ENCODE measurements at places on chromosomes 13 and 19.

DNA sequence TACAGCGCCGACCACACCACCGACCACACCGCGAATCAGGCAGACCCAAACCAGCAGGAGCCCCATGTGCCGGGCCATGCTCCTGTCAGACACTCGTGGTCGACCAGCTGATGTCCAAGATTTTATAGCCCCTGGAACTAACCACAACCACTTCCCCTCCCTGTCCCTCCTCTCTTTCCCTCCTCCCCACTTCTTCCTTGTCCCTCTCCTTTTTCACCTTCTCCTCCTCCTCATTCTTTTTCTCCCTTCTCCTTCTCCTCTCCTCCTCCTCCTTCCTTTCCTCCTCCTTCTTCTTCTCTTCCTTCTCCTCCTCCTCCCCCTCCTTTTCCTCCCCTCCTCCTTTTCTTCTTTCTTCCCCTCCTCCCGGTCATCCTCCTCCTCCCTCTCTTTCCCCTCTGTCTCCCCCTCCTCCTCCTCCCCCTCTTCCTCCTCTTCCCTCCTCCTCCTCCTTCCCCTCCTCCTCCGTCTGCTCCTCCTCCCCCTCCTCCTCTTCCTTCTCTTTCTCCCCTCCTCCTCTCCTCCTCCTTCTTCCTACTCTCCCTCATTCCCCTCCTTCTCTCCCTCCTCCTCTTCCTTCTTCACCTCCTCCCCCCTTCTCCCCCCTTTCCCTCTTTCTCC lies 670 bp downstream of the BSPH1 start:
- no peak for DNase-seq
- H3K4me1 ChIP-seq: no peaks in the 10 kb centered on the region
- no peaks in the 10 kb centered on the region for H3K27me3 ChIP-seq
- no peaks in the 10 kb centered on the region for H3K36me3 ChIP-seq
- no peak overlapping the region for H3K27ac ChIP-seq
- no peak overlapping the region for H3K4me3 ChIP-seq

DNA sequence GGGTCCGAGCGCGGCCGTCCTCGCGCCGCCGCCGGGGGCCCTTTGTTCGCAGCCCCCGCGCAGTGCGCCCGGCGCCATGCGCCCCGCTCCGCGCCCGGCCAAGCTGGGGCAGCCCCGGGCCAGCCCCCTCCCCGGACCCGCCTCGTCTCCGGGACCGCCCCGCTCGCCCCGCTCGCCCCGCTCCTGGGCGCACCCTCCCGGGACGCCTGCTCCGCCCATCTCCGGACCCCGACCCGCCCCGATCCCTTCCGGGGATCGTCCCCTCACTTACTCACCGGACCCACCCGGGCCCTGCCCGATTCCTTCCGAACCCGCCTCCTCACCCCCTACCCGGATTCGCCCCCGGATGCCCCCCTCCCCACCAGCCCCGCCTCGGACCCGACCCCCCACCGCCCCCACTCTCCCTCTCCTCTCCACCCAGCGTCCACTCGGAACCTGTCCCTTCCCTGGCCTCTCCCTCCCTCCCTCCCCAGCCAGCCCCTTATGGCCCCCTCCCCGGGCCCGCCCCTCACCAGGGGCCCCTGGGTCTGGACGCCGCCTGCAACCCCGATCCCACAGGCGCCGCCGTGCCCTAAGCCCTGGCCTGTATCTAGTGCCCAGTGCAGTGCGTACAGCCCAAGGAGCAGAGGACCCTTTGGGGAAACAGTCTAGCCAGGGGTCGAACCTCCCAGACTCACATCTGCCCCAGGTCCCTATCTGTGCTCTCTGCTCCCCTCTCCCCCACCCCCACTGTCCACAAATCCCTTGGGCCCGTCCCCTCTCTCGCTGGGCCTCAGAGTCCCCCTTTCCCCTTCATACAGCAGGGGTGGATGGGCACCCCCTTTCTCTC lies at the start of gene CPAMD8:
CPAMD8 (minus strand) TSS at position 105 of the 829 bp plus-strand sequence. CDS start 168 bp downstream, outside the sequence.
- H3K36me3 ChIP-seq: no peaks in the 10 kb centered on the region
- no peaks in the 10 kb centered on the region for H3K27me3 ChIP-seq
- H3K27ac ChIP-seq: no peak within 1 kb of the TSS
- no peak for DNase-seq
- H3K4me1 ChIP-seq: no peaks in the 10 kb centered on the region
- H3K4me3 ChIP-seq: peak within 1 kb of the TSS; percentile 29

DNA sequence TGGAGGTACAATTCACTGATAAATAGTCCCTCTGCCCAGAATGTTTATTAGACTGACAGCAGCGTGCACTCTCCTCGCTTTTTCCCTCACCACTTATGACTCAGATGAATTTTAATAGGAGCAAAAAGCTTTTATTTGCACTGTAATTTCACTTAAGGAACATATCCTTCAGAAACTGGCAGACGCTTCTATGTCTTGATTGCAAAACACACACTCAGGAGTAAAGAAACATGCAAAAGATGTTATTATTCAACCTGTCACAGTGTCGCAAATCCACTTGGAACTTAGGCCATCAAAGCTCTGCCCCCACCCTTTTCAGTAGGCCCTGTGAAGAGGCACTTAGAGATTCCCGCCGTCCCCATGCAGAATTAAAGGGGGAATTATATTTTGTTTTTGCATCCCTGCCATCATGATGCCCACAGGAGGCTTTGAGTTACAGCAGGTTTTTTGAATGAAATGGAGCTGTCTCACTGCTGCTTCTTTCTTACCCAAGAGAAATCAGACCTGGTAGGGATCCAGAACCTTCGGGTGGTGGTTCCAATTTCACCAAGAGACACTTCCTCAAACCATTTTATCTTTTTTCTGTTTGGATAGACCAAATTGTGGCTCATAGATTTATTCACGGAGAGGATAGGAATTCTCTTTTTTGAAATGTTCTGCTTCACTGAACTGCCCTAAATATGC lies 74.5 kb downstream of the GGACT start:
- H3K36me3 ChIP-seq: no peaks in the 10 kb centered on the region
- no peaks in the 10 kb centered on the region for H3K27me3 ChIP-seq
- H3K27ac ChIP-seq: no peak overlapping the region
- H3K4me1 ChIP-seq: no peaks in the 10 kb centered on the region
- H3K4me3 ChIP-seq: no peak overlapping the region

DNA sequence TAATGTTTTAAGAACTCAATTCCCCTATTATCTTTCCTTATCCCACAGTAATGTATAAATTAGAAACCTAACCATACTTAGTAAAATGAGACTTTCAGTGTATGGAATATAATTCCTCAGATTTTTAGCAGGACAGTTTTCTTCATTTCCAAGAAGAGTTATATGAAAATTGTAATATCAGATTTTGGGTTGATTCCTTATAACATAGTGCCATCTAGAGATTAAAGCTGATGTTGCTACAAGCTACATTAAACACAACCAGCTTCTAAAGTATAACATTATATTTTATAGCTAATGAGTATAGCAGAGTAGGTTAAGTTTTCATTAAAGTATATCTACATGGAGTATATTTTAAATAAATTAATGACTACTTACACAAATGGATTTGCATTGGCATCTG lies 99.7 kb upstream of the MIR17HG start:
- H3K27me3 ChIP-seq: no peaks in the 10 kb centered on the region
- no peak for DNase-seq
- H3K4me1 ChIP-seq: no peaks in the 10 kb centered on the region
- no peaks in the 10 kb centered on the region for H3K36me3 ChIP-seq
- H3K4me3 ChIP-seq: no peak overlapping the region

GRCh38 chr19:53915000-53915399 lies 5.9 kb downstream of the CACNG7 start:
- H3K27ac ChIP-seq: no peak overlapping the region
- H3K4me3 ChIP-seq: no peak overlapping the region
- H3K4me1 ChIP-seq: no peaks in the 10 kb centered on the region
- DNase-seq: no peak
- no peaks in the 10 kb centered on the region for H3K27me3 ChIP-seq

GRCh38 chr13:30810261-30810701 lies 74.9 kb downstream of the ALOX5AP start:
- no peak overlapping the region for H3K4me3 ChIP-seq
- peaks cover 8% of the 10 kb centered on the region for H3K4me1 ChIP-seq
- H3K36me3 ChIP-seq: no peaks in the 10 kb centered on the region
- DNase-seq: no peak
- no peaks in the 10 kb centered on the region for H3K27me3 ChIP-seq
